ENCODE measurements at places on chromosomes 3 and 15.

DNA sequence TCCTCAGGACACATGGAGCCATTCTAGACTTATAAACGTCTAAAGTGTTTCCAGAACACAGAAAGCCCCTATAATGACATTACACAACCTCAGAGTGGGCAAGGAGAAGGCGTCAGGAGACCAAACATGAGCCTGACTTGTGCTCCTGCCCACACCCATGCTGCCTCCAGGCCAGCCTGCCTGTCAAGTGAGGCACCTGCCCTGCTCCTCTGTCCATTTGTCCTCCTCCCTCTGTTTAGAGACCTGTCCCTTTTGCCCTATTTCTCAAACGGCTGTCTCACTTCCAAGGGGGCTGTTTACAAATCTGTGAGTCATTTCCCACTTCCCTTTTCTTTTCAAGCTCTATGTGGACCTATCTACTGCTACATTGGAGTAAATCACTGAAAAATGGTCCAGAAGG is 21.0 kb downstream of the ZDHHC3 start:
- DNase-seq = peak; percentile 20

DNA sequence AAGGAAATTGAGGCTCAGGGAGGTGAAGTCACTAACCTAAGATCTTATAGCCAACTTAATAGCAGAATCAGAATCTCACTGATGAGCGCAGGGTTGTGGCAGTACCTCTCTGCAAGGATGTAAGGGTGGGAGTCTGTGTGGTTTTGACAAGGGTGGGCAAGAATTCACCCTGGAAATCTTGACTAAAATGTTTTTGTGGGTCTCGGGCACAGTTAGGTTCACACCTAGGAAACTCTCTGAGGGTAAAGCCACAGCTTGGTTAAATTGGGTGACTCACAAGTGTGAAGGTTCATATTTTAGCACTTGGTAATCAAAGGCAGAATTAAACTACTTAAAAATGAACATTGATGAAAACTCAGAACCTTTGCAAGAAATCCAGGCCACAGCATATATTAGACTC is 178.2 kb upstream of the EOMES start:
- DNase-seq = no peak

GRCh38 chr3:119778811-119779210 is 3.1 kb upstream of the NR1I2 start:
- DNase-seq = no peak

DNA sequence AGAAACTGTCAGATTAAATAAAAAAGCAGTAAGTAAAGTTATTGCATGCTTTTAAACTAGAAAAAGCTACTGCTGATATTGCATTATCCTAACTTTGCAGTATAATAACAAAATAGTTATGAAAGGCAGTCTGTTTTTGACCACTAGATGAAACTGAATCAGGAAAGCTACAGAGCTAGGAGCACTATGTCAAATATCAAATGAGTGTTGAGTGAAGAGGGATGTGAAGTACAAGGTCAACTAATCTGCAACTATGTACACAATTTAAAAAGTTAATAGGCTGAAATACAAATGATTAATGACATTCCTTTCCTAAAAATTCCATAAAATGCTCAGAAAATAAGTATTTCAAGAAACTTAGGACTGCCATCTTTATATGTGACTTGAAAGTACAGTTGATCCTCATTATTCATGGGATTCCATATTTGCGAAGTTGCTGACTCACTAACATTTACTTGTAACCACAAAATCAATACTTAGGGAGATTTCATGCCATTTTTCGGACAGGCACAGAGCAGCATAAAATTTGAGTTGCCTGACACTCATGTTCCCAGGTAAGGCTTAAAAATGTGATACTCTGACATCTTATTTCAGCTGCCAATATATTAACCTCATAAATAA is 34.5 kb downstream of the SLC4A7 start:
- DNase-seq = no peak

DNA sequence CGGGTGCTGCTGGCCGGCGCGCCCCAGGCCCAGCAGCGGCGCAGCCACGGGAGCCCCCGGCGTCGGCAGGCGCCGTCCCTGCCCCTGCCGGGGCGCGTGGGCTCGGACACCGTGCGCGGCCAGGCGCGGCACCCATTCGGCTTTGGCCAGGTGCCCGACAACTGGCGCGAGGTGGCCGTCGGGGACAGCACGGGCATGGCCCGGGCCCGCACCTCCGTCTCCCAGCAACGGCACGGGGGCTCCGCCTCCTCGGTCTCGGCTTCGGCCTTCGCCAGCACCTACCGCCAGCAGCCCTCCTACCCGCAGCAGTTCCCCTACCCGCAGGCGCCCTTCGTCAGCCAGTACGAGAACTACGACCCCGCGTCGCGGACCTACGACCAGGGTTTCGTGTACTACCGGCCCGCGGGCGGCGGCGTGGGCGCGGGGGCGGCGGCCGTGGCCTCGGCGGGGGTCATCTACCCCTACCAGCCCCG is 777 bp downstream of the LOXL1 start:
- peak; percentile 56 for DNase-seq

DNA sequence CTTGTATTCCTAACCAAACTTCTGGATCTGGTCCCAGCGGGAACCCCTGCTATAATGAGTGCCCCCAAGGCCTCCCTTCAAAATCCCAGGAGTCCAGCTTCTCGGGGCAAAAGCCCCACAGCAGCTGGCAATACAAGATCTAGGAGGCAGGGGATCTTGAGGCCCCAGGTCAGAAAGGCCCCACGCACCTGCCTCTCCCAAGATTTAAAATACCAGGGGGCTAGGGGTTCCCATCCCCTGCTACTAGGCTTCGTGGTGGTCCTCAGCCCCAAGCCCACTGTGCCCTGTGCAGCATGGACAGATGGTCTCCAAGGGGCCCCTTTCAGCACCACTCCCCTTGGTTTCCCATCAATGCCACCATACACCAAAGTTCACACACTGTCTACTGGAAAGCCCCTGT is 15.8 kb upstream of the CYP11A1 start:
- no peak for DNase-seq

Measured in NCI-H69 (cell line).